ENCODE measurements at places on chromosomes 7 and 10. TPM values are rescaled to one million over a fixed set of nuclear protein-coding genes. Genes with fewer than 3 reads are reported as not detected.

The AKR1C4 gene
- not detected for total RNA-seq

The FZD1 gene
- total RNA-seq, result 3.7 TPM

GRCh38 chr7:30348083-30348560, 63.7 kb downstream of the ZNRF2 start:
- peak; percentile 46 for DNase-seq

GRCh38 chr10:65952086-65952485, 973.8 kb upstream of the LRRTM3 start:
- DNase-seq, result no peak

- DNase-seq, result no peak
Measured at GRCh38 chr10:71250405-71250804, 38.0 kb downstream of the UNC5B start.

DNA sequence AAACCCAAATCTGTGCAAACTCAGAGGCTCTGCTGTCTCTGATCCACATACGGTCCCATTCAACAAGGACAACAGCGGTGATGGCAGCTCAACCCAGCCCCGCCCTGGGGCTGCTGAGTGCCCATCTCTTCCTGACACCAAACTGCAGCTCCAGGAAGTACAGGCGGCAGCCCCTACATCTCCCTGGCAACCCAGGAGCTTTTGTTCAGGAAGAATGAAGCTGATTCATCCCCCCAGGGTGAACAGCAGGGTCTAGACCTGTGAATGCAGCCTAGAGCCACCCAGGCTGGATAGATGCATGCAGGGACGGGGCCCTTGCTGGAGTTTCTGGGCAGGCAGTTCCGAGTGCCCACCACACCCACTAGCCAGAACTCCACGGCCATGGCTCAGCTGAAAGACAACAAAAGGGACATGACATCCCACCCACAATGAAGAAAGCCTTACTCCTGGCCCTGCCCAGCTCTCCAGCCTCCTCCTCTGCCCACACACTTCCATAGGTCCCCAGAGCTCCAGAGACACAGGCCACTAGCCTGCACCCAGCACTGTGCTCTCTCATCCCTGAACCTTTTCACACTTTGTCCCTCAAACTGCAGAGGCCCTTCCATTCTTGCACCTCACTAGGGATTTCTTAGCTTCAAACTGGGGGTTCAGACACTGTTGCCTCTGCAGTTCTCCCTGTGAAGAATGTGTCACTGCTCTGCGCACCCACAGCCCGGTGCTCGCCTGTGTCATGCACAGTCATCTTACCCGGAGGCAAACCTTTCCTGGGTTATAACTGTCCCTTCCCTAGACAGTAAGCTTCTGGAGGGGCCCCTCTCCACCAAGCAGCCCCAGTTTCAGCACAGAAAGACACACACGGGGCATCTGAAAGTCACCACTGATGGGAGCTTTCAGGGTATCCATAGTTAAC, 99.1 kb downstream of the GRID1 start:
- no peak for DNase-seq

DNA sequence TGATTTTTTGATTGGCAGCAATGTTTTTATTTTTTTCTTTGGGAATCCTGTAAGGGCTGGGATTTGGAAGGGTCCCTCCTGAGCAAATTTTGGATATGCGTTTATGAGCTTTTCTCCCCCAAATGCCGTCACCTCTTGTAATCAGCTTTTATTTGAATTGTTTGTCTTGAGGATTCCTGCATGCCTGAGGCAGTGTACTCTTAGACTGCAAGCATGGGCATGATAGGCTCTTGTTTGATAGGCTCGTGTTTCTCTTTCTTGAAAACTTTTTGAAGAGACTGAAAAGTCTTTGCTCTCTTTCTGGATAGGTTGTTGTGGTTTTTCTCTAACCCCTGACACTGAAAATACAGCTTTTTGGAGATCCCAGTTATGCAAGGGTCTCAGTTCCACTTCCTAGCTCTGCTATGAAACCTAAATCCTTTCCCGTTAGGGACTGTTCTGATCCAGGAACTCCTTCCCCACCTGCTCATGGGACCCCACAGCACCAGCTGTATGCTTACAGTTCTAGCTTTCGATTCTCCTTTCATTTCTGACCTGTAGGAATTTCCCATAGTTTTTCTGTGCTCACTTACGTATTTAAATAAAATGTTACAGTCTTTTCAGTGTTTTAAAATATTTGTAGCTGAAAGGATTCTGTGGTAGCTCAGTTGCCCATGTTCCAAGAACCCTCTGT, 17.2 kb downstream of the TSPAN13 start:
- no peak for DNase-seq

DNA sequence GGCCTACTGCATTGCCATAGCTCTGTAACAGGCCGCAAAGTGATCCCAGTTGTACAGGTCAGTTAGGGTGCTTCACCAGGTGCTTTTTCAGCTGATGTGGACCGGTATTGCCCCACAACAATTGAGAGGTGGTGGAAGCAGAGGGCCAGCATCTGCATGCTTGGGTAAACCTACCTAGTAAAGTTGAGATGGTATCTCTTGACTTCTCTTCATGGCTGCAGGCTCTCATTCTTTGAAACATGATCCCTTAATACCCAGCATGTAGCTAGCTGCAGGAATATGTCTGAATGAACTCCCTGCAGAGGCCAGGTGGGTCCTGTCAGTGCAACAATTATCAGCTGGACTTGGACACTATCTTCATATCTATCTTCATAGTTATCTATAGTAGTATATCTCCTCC, 60.7 kb upstream of the CCDC6 start:
- DNase-seq, result no peak

The EIF5AL1 gene
- 0.40 TPM for total RNA-seq

DNA sequence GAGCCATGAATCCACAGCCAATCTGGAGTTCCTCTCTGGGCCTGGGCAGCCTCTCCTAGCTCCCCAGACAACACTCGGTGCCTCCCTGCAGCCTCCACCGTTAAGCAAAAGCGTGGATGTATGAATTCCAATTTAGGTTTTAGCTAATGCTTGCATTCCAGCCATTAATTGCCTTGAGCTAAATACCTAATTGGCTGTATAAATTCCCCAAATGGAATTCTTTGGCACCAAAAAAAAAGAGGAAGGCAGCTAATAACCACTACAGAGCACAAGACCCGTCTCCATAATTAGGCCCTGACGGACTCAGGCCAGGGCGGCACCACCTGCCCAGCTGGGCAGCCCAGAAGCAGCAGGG, 140.5 kb downstream of the PTPRN2 start:
- DNase-seq, result no peak

The ST8SIA6 gene
- 0.57 TPM for total RNA-seq

DNA sequence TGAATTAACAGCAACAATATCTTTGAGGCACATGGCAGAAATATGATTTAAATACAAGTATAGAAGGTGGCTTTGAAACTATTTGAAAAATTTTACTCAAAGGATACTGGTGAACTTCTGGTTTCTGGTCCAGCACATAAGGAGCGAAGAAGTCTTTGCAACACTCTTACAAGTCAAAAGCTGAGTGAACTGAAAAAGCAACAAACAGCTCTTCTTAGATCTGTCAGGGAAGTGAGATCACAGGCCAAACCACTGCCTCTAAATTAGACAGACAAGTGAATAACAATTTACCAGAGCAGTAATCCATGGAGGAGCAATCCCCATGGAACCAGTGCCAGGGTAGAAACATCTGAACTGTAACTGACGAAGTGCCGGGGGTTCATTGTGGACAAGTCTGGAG, 9.6 kb upstream of the VWC2 start:
- no peak for DNase-seq

DNA sequence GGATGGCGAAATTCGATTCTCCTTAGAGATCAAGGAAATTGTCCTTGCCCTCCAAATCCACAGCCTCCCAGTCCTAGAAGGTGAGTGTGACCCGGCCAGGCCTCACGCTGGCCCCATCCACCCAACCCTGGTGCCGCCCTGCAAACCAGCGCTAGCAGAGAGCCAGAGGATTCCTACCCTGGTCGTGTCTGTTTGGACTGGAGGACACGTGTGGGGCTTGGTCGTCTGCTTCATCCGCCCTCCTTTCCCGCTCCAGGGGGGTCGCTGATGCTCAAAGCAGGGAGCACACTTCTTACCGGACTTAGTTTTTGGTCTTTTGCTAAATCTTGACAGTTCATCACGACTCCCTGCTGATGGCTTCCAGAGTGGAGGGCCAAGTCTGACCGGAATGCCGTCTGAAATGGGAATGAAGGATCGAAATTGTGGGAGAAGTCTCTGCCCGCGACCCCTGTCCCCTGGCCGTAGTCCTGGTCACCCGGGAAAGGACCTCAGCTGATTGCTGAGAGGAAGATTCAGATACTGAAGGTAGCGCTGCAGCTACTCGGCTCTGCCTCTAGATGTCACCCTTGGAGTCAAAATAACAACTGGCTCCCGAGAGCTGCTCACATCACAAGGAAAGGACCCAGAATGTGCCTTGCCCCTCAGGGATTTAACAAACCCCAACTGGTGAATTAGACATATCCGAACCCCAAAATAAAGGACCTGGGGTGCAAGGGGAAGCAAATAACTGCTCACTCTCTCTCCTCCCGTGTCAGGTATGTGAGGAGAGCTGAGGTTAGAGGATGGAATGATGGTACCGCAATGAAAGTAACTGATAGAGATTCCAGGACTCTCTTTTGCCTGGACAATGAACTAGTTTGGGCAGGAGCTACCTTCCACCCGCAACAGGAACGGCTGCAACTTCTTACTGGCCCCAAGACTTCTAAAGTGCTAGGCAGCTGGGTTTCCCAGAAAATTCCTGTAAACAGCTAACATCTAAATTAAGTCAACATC, 23.5 kb upstream of the ORC5 start:
- peak; percentile 52 for DNase-seq

DNA sequence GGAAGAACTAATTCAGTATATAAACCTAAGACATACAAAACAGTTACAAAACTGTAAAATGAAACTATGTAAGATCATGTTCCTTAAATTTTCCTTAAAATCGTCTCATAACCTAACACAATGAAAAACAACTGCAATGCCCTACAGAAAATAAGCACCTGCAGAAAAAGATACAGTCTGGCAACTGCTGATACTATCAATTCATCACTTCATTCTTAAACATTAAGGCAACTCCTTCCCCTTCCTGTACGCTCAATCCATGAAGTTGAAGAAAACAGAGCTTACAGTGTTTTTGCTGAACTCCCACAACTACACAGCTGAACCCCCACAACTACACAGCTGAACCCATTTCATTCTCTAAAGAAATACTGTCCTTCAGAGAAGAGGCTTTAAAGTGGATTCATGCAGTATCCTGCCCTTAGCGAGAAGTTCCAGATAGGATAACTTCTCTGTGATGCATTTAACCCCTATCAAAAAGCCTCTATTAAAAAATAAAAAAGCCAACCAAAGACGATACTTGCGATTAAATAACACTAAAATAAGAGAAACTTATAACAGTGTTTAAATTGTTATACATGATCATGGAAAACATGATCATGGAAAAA, 50.0 kb downstream of the JMJD1C start:
- no peak for DNase-seq

GRCh38 chr7:71470326-71470725, 338.4 kb downstream of the GALNT17 start:
- DNase-seq, result no peak

DNA sequence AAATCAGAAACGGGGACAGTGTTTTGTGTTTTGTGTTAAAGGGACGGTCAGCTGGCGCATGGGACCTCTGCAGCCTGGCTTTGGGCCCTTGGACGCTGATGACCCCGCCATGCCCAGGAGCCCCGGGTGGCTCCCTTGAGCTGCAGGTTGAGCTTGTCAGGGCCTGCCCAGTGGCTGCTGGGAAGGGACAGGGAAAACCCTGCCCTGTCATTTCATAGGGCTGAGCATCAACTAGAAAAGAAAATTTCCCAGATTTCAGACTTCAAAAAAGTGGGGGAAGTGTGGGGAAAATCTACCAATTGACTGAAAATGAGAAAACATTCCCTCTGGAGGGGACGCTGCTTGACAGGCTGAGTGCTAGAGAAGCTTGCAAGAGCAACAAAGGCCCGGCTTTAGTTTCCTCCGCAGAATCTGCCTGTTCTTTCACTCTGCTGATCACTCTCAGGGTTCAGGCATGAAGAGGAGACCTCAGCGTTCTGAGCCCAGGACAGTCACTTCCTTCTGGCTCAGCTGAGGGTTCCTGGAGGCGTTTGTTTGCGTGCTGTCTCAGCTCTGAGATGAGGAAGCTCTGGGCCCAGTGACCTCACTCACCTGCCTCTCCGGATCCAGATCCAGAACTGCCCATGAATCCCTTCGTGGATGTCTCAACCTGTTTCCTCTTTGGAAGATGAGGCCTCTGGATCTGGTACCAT, 18.6 kb upstream of the DNAJB6 start:
- DNase-seq, result no peak

DNA sequence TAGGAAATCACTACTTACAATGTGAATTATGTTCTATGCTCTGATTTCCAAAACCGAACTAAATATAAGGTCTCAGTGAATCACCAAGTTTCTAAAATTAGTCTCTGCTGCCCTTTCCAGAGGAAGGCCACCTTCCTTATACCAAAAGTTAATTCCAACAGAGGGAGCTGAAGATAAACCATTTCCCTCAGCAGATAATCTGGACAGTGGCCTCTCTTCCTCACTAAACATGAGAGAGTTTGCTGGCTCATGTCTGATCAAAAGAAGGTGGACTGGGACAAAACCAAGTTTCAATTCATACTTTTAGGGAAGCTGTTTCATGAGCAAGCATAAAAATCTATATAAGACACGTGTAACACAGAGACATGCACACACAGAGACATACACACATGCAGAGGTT, 6.4 kb downstream of the FEZF1 start:
- DNase-seq, result no peak

The VPS50 gene
- 16.7 TPM for total RNA-seq

- DNase-seq, result no peak
Measured at GRCh38 chr10:109762555-109762954, 160.8 kb downstream of the XPNPEP1 start.

GRCh38 chr10:101228966-101229265, 347 bp downstream of the LBX1 start:
- DNase-seq, result no peak

- DNase-seq, result no peak
Measured at GRCh38 chr10:74063256-74063655, 65.3 kb downstream of the VCL start.

The PWWP2B gene
- 21.8 TPM for total RNA-seq

DNA sequence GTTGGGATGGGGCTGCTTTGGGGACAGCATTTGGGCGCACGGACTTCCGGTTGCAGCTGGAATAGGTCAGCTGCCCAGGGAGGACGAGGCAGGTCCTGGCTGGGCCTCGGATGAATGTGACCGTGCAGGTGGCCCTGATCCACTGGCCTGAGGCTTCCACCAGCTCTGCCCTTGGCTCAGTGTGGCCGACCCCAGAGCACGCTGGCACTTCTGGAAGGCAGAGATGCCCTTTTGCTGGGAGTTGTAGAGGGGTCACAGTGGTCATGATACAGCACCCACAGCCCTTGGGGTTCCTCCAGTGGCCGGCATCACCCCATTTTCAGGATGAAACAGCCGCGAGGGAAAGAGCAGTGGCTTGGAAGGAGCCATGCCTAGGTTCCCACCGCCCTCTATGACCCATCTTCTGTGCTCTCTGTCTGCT, 19.0 kb downstream of the ADCY1 start:
- DNase-seq, result no peak

GRCh38 chr7:3956949-3957348, 655.9 kb downstream of the SDK1 start:
- no peak for DNase-seq

- DNase-seq, result no peak
Measured at GRCh38 chr7:74218343-74218698, 8.5 kb downstream of the LAT2 start.

The PAPOLB gene
- 0.30 TPM for total RNA-seq

The ATOH7 gene
- not detected for total RNA-seq
